Naive B cell (primary cell): ENCODE measurements at places on chromosomes 16 and 17.
A peak's percentile ranks its signal among the peaks of the same experiment; 100 is the strongest.

GRCh38 chr17:16922386-16923096 lies 49.4 kb downstream of the TNFRSF13B start:
- DNase-seq: peak; percentile 17

DNA sequence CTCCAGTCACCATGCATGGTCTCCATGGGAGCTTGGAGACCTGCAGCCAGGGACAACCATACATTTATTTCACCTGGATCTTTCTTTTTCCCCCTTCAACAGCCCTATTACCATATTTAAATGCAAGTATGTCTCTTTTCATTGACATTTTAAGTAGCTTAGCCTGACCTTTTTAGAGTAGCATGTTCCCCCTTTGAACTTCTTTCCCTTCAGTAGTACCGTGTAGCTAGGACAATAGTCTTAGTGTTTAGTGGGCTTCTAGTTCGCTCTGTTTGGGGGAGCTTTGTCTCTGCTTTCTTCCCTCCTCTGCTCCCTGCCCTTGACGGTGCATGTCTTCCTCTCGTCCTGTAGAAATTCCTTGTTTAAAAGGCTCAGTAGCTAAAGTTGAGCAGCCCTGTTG lies 94.6 kb downstream of the CCDC182 start:
- no peak for DNase-seq

GRCh38 chr17:65664266-65664665 lies 102.8 kb upstream of the AXIN2 start:
- DNase-seq: no peak

- DNase-seq: no peak
Measured at GRCh38 chr16:48451323-48451722, 66.1 kb upstream of the SIAH1 start.

GRCh38 chr17:50186661-50187393 lies 14.6 kb downstream of the COL1A1 start:
- no peak for DNase-seq

DNA sequence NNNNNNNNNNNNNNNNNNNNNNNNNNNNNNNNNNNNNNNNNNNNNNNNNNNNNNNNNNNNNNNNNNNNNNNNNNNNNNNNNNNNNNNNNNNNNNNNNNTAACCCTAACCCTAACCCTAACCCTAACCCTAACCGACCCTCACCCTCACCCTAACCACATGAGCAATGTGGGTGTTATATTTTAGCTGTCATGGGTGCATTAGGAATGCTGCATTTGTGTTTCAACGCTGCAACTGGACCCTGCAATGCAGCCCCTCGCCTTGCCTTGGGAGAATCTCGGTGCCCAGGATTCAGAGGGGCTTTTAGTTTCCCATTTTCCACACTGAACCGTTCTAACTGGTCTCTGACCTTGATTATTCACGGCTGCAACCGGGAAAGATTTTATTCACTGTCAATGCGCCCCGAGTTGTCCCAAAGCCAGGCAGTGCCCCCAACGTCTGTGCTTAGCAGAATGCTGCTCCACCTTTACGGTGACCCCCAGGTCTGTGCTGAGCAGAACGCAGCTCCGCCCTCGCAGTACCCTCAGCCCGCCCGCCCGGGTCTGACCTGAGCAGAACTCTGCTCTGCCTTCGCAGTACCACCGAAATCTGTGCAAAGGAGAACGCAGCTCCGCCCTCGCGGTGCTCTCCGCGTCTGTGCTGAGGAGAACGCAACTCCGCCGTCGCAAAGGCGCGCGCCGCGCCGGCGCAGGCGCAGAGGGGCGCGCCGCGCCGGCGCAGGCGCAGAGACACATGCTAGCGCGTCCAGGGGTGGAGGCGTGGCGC lies 43.3 kb downstream of the POLR3K start:
- DNase-seq: no peak

DNA sequence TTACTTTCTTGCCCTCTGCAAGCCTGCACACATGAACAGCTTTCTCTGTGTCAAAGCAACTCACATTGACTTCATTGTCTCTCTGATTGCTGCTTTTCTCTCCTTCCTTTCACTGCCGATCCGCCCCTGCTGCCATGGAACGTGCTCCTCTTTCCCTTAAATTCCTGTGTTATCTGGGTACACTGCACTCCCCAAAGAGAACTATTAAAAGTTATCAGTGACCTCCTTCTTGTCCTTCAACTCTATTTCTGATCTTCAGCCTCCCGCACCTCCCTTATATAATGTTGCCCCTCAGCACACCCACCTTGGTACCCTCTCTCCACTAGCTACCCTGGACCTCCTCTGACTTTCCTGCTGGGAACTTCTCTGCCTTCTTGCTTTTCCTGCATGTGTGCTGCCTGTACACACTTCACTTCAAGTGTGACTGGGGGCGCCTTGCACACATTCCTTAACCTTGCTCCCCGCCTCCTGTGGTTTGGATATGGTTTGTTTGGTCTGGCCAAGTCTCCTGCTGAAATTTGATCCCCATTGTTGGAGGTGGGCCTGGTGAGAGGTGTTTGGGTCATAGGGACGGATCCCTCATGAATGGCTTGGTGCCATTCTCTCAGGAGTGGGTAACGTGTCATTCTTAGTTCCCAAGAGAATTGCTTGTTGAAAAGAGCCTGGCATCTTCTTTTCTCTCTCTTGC lies 26.7 kb upstream of the PMP22 start:
- no peak for DNase-seq

DNA sequence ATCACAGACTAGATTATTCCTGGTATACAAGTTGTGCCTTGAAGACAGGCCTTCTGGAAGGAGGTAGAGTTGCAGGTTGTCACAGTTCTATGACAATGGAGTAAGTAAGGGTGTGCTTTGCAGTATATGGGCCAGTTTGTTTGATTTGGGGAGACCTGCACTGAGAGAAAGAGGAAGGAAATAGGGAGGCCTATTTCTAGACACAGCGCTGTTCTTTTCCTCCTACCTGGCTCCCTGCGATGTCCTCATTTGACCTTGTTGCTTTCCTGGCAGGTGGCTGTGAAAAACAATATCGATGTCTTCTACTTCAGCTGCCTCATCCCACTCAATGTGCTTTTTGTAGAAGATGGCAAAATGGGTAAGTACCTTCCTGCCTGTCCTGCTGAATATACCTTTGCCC lies 22.5 kb upstream of the RASL10B start:
- peak; percentile 6 for DNase-seq

DNA sequence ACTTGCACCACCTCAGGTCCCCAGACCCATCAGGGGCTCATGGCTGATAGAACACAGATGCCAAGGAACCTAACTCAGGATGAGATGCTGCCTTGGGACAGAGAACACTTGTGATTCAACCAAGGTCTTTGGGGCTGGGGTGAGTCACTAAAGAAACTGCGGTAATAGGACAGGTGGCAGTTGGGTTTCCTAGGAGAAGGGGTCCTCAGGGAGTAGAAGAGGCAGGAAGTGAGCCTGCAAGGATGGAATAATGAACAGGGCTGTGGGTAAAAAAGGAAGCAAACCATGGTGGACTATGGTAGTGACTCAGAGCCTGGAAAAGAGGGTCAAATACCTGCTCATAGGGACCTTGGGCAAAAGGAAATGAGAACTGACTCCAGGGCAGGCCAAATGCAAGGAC lies 6.5 kb upstream of the PNPO start:
- no peak for DNase-seq

- peak; percentile 14 for DNase-seq
Measured at GRCh38 chr16:19555938-19556771, 652 bp downstream of the VPS35L start.

GRCh38 chr16:87860553-87861299 lies 8.6 kb downstream of the SLC7A5 start:
- no peak for DNase-seq
